H1 (cell line): ENCODE measurements at places on chromosomes 13 and 19.

DNA sequence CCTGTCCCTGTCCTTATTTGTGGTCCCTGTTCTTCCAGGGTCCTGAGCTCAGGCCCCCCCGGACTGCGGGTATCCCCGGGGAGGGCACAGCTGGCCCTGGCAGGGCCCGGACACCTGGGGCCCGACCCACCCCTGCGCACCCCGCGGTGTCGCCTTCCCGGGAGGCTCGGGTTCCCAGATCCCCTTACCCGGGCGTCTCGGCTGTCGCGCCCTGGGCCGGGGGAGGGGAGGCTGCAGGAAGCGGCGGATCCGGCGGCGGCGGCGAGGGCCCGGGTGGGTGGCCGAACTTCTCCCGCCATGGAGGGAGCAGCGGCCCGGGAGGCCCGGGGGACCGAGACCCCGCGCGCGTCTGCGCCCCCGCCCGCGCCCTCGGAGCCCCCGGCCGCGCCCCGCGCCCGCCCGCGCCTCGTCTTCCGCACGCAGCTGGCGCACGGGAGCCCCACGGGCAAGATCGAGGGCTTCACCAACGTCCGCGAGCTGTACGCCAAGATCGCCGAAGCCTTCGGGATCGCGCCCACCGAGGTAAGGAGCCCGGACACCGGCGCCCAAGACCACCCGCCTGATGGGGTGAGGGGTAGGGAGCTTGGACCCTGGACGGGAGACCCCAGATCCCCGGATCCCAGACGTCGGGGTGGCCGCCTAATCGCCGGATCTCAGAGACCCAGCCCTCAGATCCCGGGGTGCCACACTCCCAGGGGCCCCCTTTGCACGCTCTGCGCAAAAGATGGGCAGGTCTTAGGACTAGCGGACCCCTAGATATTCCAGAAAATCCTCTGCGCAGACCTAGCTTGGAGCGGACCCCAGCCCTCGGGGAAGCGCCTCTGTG is at the start of gene GIPC3:
TSS of gene GIPC3 (plus strand) at position 178 of the 826 bp plus-strand sequence. CDS start at position 298, 120 bp downstream.
- no peak for DNase-seq

- no peak for DNase-seq
These were observed 30.5 kb upstream of the TPTE2 start for GRCh38 chr13:19591864-19592263.

DNA sequence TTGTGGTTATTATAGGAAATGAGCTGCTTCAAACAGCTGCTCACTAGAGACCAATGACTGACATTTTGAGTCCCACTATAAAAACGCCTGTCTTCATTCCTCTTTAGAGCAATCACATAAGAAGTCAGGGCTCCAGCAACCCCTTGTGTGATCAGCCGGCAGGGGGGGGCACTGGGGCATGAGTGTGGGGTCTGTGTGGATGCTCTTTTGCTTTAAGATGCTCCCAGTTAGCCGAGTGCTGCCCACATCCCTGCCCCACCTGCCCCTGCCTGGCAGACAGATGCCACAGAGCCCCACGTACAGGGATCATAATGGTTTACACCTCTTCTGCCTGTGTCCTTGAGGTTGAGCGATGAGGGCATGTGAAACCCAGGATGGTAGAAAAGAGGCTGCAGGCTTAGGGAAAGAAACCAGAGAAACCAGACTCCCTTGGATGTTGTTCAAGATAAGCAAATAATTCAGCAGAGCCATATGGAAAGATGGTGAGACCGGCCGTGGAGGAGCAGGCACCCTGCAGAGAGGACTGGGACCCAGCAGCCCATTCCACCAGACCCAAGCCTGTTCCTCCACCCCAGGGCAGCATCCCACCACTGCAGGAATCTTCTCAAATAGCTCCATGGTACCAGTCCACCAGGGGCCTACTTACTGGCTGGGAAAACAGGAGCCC is 55.4 kb downstream of the CHST8 start:
- no peak for DNase-seq

DNA sequence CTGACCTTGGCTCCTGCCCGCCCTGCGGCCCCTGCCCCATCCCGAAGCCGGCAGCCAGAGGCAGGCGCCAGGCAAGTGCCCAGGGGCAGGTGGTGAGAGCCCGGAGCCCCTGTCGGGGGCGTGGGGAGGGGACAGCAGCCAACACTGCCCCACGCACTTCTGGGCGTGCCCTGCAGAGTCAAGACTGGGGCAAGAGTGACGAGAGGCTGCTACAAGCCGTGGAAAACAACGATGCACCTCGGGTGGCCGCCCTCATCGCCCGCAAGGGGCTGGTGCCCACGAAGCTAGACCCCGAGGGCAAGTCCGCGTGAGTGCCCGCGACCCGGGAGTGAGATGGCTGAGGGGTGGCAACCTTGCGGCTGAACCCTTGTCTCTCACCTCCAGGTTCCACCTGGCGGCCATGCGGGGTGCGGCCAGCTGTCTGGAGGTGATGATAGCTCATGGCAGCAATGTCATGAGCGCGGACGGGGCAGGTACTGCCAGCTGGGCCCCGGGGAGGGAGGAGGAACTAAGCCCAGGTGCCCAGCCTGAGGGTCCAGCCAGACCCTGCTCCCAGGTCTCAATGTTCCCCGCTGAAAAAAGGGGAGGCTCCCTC is 17.3 kb downstream of the ANKRD24 start:
- peak; percentile 70 for DNase-seq

- DNase-seq: no peak
These were observed 5.9 kb downstream of the ANGPTL6 start for GRCh38 chr19:10096615-10096963.

DNA sequence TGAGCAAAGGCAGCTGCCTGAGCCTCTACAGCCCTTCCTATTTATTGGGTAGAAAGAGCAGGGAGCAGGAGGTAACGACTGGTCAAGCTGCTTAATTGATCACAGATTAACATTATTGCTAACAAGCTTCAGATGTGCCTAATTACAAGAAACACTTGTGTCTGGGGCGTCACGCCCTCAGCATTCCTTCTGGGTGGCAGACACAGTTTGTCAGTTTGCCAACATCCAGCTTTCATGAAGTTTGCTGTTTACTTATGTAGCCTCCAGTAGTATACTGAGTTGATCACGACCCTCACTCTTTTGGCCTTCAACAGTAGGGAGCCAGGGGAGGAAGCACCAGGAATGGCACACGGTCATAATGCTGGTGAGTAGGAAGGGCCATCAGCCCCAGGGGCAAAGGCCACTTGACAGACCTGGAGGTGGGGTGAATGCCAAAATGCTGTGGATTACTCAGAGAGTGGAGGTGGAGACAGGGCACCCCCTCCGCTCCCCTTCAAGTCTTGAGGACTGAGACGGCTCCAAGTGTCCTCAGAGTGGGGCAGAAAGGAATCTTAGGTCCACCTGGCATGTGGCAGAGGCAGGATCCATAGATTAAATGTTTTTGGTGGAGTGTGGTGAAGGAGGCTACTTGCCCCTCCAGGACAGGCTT is 34.9 kb upstream of the PSPC1 start:
- DNase-seq: no peak

GRCh38 chr19:2243274-2244124 is 5.6 kb upstream of the AMH start:
- DNase-seq: no peak

- no peak for DNase-seq
These were observed 4.8 kb downstream of the MBD3 start for GRCh38 chr19:1587872-1588271.

DNA sequence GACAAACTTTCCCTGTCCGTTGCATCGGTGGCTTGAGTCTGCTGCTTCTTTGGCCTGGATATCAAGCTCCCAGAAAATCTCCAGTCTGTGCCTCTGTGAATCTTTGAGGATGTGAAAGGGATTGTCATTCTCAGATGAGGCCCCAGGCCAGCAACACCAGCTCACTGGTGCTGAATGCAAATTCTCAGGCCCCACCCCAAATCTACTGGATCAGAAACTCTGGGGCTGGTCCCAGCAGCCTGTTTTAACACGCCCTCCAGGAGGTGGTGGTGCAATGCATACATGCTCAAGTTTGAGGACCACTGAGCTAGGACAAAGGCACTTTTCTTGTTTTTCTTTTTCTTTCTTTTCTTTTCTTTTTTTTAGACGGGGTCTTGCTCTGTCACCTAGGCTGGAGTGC is 23.6 kb downstream of the TNFSF11 start:
- no peak for DNase-seq

GRCh38 chr19:20423381-20424197 is 142.0 kb downstream of the ZNF737 start:
- DNase-seq: peak; percentile 61

GRCh38 chr19:31317570-31317969 is 31.7 kb downstream of the TSHZ3 start:
- DNase-seq: no peak

GRCh38 chr19:32407004-32407992 is 1.7 kb downstream of the DPY19L3 start:
- no peak for DNase-seq

DNA sequence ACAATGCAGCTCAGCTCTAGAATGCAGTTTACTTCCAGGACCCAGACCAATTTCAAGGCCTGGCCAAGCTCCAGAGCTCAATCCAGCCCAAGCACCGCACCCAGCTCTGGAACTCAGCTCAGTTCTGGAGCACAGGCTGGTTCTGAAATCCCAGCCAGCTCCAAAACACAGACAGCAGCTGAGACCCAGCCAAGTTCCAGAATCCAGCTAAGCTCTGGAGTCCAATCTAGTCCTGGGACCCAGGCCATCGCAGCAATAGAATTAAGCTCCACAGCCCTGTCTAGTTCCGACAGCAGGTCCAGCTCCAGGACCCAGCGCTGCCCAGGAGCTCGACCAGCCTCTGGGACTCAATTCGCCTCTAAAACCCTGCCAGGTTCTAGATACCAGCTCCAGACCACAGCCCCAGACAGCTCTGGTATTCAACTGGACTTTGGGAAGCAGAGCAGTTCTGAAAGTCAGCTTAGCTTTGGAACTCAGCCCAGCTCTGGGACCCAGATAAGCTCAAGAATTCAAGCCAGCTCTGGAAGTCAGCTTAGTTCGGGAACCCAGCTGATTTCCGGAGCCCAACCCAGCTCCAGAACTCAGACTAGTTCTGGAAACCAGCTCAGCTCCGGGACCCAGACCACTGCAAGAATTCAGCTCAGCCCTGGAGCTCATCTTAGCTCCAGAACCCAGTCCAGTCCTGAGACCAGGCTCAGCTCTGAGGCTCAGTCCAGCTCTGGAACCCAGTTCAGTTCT is 6.8 kb downstream of the GIPC3 start:
- no peak for DNase-seq

GRCh38 chr19:15108845-15109767 is 1.9 kb downstream of the SYDE1 start:
- DNase-seq: no peak

DNA sequence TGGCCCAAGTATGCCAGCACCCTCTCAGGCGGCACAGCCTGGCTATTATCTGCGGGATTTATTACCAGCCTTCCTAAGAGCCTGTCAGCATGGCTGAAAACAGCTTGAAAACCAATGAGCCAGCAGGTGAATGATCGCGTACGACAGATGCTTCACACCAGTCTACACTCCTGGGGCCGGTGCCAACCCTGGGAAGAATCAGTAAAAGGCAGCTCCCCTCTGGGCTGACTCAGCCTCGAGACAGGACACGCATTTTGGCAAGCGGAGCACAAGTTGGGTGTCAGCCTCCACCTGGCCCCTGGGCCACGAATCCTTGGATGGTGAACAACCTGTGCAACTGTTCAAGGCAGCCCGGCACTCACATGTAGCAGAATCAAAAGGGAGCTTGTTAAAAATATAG is 15.6 kb downstream of the EMP3 start:
- DNase-seq: no peak
